ENCODE measurements at places on chromosomes 2 and 18. TPM values are rescaled to one million over a fixed set of nuclear protein-coding genes. Genes with fewer than 3 reads are reported as not detected.

Gene LAMA1
- 0.54 TPM for polyA plus RNA-seq

Gene GALR1
- 0.25 TPM for polyA plus RNA-seq

Gene C2orf92
- polyA plus RNA-seq, result 1.7 TPM

Gene CCDC85A
- polyA plus RNA-seq, result 4.1 TPM

Gene FSHR
- not detected for polyA plus RNA-seq

Gene CHCHD5
- 46.0 TPM for polyA plus RNA-seq

Gene DAPL1
- polyA plus RNA-seq, result 0.68 TPM

Gene GRHL1
- 2.8 TPM for polyA plus RNA-seq

Gene OBSL1
- 67.9 TPM for polyA plus RNA-seq

All from urinary bladder (tissue), 4 donors.